ENCODE measurements at places on chromosomes 2 and 18.

GRCh38 chr2:27381577-27382181 lies 1.1 kb upstream of the ZNF513 start:
- DNase-seq = no peak

GRCh38 chr2:217402761-217403383 lies 543.0 kb upstream of the TNP1 start:
- DNase-seq = no peak

- peak; percentile 42 for DNase-seq
These were observed 1.2 kb upstream of the CHMP1B start for GRCh38 chr18:11849841-11850634.

DNA sequence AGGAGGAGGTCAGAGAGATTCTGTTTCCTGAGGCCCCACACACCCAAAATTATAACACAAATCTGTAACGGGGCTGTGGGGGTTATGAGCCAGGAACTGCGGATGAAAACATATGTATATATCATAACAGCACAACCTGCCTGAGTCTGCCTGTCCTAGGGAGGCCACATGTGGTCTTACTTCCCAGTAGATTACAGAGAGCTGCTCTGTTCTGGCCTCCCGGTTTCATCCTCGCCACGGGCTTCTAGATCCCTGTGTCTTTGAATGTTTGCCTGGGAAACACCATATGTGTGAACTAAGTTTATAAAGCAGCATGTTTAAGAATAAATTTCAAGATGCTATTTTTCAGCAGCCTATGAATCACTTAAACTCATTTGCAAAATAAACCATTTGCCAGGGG lies 124.0 kb downstream of the TMEM200C start:
- DNase-seq = no peak

GRCh38 chr2:3756306-3756705 lies 52.9 kb downstream of the DCDC2C start:
- DNase-seq = no peak

All from activated CD4-positive, alpha-beta T cell treated with anti-CD3 and anti-CD28 coated beads for 4 hours (primary cell).